ENCODE measurements at places on chromosomes 13 and 19.

DNA sequence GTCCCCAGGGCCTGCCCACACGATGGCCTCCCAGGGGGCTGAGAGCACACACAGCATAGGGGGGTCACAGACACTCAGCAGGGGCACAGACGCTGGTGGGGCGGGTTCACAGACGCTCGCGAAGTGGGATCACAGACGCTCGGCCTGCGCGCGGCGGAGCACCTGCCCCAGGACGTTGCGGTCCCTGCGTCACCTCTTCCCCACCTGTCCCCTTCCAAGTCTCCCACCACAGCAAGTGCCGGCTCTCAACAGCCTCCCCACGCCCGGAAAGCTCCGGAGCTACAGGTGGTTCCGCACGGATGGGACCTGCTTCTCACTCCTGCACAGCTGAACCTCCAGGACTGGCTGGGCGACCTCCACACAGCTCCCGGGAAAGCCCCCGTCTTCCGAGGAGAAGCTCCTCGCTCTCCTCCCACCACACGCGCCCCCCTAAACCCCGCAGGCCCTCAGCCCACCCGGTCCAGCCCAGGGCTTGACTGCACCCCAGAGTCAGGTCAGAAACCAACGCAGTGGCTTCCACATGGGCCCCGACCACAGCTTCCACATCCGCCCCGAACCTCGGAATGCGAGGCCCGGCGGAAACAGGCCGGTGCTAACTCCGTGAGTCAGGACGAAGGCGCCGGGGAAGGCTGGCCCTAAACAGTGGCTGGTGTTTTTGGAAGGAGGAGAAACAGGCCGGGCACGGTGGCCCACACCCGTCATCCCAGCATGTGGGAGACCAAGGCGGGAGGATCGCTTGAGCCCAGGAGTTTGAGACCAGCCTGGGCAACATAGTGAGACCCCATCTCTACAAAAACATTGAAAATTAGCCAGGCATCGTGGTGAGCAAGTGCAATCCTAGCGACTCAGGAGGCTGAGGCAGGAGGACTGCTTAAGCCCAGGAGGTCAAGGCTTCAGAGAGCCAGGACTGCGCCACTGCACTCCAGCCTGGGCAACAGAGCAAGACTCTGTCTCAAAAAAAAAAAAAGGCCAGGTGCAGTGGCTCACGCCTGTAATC, 16.5 kb downstream of the BTBD2 start:
- DNase-seq: no peak

GRCh38 chr13:47680748-47681147, 320.3 kb downstream of the SUCLA2 start:
- DNase-seq: no peak

- no peak for DNase-seq
Measured at GRCh38 chr13:111204438-111205177, 89.5 kb downstream of the ARHGEF7 start.

DNA sequence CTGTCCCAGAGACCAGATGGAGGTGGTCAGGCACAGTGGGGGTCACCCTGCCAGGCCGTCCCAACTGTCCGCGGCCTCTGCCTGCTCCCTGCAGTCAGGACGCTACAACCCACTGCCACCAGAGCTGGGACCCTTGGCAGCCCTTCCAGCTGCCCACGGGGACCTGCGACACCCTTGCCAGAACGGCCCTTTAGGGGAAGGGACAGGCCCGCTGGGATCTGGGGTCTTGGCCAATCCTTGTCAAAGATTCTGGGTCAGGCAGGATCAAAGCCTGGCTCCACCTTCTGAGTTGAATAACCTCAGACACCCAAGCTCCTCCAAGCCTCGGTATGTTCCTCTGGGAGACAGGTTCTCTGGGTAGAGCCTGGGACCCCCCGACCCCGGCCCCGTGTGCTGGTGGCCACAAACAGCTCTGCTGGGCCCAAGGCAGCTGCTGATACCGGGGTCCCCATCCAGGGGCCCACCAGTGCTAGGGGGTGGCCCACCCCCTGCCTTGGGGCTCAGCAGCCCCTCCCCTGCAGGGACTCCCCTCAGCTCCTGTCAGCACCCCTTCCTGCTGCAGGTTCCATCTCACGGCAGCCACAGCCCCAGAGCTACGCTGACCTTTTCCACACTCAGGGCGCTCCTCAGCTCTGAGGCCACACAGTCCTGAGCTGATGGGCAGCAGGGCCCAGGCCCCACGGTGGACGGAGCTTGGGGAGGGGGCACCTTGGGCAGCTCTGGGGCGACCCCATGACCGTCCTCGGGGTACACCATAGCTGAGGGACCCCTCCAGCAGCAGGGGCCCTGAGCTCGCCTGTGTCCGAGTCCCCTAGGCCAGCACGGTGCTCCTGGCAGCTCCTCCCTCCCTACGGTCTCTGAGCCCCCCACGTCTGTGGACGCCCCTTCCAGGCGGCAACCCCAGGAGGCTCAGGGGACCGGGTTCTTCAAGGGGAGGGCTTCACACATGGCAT, 18.4 kb downstream of the SBNO2 start:
- no peak for DNase-seq

DNA sequence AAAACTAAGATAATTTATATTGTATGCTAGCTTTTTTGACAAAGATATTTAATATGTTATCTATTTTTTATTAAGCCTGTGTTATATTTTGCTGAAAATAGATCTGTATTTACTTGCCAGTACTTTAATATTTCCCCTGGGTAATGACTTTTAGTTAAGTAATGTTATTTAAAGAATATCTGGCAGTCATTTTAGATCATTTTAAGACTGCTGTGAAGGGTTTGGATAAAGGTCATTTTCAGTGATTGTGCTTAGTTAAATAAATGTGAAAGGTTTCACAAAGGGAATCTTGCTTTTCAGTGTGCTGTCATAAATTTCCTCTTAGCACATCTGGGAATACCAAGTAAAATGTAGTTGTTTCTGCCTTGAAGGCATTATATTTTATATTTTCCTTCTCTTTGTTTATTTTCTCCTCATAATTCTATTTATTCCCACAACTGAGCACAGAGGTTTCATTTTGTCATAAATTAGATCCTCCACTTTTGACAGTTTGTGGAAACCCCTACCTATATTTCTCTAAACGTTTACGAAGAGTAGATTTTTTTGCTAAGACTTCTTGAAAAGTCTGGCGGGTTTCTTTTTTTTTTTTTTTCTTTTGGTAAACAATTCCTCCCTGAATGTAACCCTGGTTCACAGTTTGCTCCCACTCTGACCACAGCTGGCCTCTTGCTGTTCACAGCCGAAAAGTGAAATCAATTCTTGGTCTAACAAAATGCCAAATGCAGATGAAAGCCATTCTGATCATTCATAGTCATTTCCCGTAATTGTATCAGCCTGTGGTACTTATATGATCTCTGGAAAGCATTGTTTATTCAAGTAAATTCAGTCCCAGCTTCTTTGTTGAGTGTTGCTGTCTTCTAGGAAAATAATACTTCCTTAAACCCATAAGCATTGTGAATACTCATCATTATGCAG, 87.8 kb downstream of the MAB21L1 start:
- no peak for DNase-seq
